Dermis blood vessel endothelial cell (primary cell): ENCODE measurements at places on chromosomes 1 and 21. TPM values are rescaled to one million over a fixed set of nuclear protein-coding genes. Genes with fewer than 3 reads are reported as not detected.

ADORA1 gene
- 0.19 TPM in 1 of 2 replicates, not detected in the other for total RNA-seq

KRTAP13-2 gene
- not detected in 2 replicates for total RNA-seq

ZNF683 gene
- not detected in 2 replicates for total RNA-seq

COL9A2 gene
- total RNA-seq, result 0.60 and 1.2 TPM in 2 replicates

PDC gene
- total RNA-seq, result not detected in 2 replicates

MAP10 gene
- total RNA-seq, result 1.2 and 1.7 TPM in 2 replicates

LYPD8 gene
- total RNA-seq, result 0.17 and 0.23 TPM in 2 replicates

SSU72 gene
- total RNA-seq, result 87.1 and 128 TPM in 2 replicates

KLF17 gene
- total RNA-seq, result not detected in 2 replicates

DNA sequence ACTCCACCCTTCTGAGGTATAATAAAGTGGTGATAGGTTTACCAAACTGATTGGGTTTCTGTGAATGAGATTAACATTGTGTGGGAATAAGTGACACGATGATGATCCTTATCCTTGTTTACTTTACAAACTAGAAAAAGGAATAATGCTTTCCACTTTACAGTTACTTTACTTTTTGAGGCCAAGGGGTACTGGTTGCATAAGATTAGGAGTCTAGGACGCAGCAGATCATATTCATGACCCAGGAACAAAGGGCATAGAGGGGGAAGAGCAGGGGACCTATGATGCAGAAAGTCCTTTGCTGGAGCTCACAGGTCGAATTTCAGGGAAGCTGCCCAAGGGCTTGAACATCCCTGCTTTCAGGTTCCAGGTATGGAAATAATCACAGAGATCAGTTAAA, 20.4 kb downstream of the FGGY start:
- DNase-seq, result no peak

GRCh38 chr1:203626910-203627246, 246 bp downstream of the ATP2B4 start:
- no peak for DNase-seq

GRCh38 chr1:94039871-94040569, 80.9 kb downstream of the ABCA4 start:
- no peak for DNase-seq

- peak; percentile 49 for DNase-seq
Observed at GRCh38 chr21:26846036-26846931, 1.1 kb upstream of the ADAMTS1 start.

DNA sequence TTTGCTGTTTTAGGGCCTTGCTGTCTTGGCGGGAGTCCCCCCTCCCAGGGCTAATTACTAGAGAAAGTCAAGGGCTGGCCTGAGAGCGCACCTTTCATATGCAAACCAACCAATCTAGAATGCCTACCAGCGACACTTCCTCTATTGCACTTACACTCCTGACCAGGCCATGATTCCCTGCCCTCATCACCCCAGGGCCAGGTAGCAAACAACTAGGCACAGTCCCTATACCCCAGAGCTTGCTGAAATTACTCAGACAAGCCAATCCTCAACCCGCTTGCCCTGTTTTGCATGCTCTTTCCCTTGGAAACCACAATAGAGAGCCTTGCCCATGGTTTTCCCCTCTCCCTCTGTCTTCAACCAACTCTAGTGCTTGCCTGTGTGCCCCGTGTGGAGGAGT, 70.3 kb downstream of the URB2 start:
- DNase-seq, result no peak

GRCh38 chr1:111602974-111603373, 16.6 kb upstream of the RAP1A start:
- no peak for DNase-seq

GRCh38 chr1:114536043-114536442, 25.0 kb upstream of the TRIM33 start:
- no peak for DNase-seq

DNA sequence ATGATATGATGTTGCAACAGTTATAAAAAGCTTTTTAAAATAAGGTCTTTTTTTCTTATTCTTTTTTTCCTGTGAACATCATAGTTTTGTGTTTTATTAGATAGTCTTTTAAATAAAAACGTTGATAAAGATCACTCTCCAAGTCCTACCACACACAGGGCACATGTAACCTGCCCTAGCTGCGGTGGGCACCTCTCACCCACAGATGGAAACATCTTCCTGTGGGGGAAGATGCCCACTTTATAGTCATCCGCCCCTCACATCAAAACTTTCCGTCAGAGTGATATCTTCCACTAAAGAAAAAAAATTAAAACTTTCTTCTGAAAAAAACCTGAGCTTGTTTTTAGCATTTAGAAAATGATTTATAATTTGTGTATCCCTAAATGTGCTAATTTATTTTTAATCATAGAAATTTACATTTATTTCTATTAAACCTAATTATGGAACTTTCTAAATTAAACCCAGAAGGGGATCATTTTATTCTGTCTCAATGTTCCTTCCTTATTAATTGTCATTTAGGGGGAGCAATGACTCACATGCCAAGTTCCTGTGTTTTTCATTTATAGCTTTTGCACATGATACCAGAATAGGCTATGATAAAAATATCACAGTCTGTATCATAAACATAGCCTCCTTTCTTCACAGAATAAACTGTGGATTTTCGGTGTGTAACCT, 24.7 kb downstream of the TNFRSF9 start:
- DNase-seq, result peak; percentile 21

DNA sequence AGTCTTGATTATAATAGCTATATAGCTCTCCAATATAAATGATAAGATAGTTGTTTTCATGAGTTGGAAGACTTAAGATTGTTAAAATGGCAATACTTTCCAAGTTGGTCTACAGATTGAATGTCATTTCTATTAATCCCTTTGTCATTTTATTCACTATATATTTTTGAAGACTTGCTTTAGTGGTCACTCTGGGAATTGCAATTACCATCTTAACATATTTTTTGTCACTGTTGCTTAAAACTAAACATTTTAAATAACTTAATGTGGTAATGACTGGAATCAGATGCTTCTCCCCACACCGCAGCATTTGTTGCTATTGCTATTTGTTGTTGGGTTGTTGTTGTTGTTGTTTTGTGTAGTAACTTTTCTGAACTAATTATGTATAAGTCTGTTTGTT, 1592.9 kb downstream of the MRPL39 start:
- DNase-seq, result no peak

- no peak for DNase-seq
Observed at GRCh38 chr1:84110629-84111028, 33.4 kb upstream of the PRKACB start.

DNA sequence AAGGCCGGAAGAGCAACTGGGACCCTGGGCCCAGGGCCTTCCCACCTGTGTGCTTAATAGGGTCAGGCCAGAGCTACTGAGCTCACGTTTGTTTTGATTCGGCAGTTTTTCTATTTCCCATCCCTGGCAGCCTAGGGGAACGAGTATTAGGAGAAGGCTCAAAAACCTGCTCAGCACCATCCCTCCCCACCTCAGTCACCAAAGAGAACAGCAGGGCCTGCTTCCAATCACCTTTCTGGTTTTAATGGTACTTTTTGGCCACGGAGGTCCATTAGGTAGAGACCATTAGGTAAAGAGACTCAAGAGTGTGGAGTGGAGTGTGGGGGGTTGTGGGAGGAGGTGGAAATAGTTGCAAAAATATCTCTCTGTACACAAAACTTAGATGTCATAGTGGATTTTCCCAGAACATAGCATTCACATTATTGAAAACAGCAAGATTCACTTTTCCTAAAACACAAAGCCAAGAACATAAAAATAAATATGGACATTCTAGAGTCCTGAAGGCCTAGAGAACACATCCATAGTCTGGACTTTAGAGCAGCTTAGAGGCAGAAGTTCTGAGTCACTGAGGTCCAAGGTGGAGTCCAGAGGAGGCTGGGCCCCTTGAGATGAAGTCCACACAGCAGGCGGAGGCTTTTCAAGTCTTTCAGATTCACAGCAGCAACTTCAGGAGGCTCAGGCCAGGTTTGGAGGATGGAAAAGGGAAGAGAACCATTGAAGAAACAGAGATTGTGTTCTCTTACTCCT, 19.5 kb downstream of the NUAK2 start:
- DNase-seq, result no peak

DNA sequence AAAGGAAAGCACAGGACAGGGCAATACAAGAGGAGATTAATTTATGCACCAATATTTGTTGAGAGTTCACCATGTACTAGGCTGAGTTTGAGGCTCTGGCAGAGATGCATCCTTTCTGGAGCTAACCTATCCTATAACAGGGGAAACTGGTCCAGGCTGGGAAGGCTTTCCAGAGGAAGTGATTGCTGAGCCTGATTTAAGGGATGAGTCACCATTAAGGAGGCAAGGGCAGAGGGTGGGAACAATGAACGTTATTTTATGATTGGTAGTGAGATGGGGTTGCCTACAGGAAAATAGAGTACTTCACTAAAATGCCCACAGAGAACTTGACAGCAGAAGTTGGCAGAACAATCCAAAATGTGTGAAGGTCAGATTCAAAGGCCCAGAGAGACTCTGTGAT, 141.4 kb downstream of the PLPP3 start:
- peak; percentile 75 for DNase-seq

DNA sequence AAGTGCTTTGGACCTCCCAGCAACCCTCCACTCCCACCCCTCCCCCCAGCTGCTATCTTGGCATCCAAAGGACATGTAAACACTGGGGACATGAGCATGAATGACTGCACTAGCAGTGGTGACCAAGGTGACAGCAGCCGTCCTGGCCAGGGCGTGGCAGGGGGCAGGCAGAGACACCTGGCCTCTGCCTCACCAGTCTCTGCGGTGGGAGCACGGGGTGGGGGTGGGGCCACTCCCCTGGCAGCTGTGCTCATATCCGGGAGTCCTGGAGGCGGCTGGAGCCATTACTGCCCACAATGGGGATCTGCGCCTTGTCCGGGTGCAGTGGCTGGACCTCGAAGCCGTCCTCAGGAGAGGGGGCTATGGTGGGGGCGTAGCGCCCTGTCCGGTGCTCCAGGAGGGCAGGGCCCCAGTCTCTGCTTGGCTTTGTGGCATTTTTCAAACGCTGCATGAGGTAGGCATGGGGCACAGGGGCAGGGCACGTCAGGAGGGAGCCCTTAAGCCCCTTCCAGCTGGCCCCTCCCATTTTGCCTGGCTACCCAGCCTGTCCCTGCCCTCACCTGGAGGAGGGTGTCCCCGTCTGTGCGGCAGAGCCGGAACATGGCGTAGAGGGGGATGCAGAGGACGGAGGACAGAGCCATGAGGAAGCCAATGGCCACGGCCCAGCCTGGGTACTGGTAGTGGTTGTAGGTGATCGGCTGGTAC, 6.0 kb downstream of the CCDC24 start:
- no peak for DNase-seq

DNA sequence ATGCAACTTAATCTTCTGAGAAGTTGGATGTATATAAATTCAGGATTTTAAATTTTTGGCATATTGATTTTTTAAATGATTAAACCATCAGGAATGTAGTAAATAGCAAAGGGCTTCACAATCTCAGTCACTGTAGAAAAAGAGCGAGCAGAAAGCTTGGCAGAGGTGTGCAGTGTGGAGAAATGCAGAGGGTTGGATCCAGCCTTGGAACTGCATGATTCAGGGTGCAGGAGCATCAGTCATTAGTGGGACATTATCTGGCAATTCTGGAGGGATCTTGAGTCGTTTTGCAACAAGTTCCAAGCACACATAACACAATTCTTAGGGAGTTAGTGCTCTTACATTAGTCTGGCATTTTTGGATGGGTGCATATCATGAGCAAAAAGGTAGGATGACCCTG, 267.9 kb downstream of the PLA2G4A start:
- no peak for DNase-seq

DNA sequence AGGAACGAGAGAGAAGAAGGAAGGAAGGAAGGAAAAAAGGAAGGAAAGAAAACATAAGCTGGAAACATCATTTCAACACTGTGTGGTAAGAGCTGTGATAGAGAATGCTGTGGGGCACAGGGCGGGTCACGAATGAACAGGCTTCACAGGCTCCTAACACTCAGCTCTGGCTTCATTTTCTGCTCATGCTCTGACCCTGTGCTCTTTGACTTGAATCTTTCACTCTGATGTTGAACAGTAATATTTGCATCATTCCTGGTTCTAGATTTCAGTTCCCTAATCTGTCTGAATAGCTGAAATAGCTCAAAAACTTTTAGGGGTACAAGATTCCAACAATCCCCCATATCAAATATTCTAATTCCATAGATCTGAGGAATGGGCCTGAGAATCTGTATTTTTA, 207.3 kb downstream of the LHX8 start:
- DNase-seq, result no peak

- DNase-seq, result no peak
Observed at GRCh38 chr1:203129501-203130231, 2.1 kb downstream of the ADORA1 start.

- DNase-seq, result peak; percentile 63
Observed at GRCh38 chr1:43545695-43546387, 15.2 kb downstream of the PTPRF start.

DNA sequence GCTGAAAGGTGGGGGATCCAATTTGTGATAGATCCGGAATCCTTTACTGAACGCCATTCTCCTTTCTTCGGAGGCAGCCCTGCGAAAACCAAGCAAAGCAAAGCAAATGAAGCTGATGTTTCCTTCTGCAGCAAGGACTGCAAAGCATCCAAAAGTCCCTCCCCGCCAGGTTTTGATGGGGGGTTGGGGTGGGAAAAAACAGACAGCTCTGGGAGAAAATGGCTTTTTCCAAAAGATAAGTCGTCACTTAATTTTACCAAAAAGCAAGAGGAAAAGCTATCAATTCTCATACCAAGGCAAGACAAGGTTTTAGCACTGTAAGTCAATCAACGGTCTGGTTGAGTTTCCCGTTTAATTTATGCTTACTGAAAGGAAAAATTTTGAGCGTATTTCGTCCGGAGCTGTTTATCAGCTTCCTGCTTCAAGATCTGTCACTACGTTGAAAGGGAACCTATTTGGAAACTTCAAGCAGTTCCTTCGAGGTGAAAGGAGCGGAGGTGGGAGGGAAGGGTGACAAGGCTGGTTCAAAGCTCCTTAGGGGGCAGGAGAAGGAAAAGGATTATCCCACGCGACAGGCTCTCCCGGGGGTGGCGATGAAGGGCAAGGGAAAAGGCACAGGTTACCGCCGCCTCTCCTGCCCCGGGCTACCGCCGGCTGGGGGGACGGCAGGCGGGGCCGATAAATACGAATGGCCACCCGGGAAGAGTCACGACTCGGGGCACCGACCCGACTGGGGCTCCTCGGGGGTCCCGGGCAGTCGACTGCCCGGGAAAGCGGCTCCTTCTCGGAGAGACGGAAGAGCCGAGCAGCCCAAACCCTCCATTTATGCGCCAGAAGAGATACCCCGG, 750 bp downstream of the SYNJ1 start:
- DNase-seq, result peak; percentile 49

- no peak for DNase-seq
Observed at GRCh38 chr1:46001081-46001785, 131.2 kb downstream of the PIK3R3 start.

GRCh38 chr1:9942399-9942938, 722 bp downstream of the LZIC start:
- peak; percentile 80 for DNase-seq

DNA sequence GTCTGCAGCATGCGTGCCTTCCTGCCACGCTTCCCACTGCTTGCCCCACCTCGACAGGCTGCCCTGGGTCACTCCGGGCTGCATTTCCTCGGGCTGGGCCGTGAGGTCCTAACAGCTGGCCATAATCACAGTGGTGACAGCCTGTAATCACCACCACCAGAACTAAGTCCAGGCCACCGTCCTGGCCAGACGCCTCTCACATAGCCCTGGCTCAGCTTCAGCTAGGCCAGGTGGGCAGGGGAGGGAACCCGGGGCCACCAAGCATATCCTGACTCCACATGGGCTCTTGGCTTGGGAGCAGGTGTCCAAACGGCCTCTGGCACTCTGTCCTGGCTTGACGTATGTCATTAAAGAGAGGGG, 229.5 kb downstream of the TRABD2B start:
- no peak for DNase-seq
